Glutamatergic neuron (in vitro differentiated cells): ENCODE measurements at places on chromosomes 3 and 15. TPM values are rescaled to one million over a fixed set of nuclear protein-coding genes. Genes with fewer than 3 reads are reported as not detected.
A peak's percentile ranks its signal among the peaks of the same experiment; 100 is the strongest.

GRCh38 chr3:141796889-141797781 lies 33.9 kb downstream of the GRK7 start:
- peak; percentile 76 for DNase-seq

- no peak for DNase-seq
Measured at GRCh38 chr3:157087373-157087772, 72.6 kb downstream of the CCNL1 start.

DNA sequence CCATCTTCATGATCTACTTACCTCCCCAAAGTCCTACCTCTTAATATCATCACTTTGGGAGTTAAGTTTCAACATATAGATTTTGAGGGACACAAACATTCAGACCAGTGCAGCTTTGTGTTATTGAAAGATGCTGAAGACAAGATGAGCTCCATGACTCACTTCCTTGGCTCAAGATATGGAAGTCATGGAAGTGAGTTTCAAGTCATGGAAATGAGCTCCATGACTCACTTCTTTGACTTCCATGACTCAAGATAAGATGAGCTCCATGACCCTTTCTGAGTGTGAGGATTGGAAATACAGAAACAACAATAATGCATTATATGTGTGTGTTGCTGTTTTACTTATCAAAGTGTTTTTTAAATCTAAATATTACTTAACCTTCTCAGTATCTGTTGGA lies 170.2 kb upstream of the TPRG1 start:
- DNase-seq, result no peak

GRCh38 chr15:41919201-41919820 lies 25.5 kb upstream of the SPTBN5 start:
- DNase-seq, result no peak

GRCh38 chr3:126267169-126267975 lies 87.0 kb upstream of the ALDH1L1 start:
- DNase-seq, result peak; percentile 76

- DNase-seq, result no peak
Measured at GRCh38 chr3:17433876-17434275, 308.6 kb downstream of the TBC1D5 start.

Gene PLSCR5
- total RNA-seq, result not detected
